ENCODE measurements at places on chromosomes 12 and 14.

DNA sequence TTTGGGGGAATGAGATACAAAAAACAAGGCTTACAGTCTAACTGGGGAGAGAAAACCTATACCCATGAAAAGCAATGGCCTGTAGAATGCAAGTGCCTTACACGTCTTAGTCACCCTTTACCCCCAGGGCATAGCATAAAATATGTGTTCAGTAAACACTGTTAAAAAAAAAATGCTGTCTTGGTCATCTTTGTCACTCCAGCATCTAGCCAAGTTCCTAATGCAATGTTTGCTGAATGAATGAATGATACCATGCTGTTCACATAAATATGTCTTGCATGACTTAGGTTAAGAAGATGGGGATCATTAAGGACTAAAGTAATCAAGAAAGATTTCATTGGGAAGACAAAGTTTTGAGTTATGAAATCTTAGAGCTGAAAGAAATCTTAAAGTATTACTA is 38.5 kb downstream of the PPP2R5E start:
- no peak overlapping the region for H3K27ac ChIP-seq
- H3K36me3 ChIP-seq, result no peaks in the 10 kb centered on the region
- H3K4me1 ChIP-seq, result peaks cover 4% of the 10 kb centered on the region
- no peak overlapping the region for H3K4me3 ChIP-seq

GRCh38 chr14:90521084-90521929 is 124.5 kb downstream of the CALM1 start:
- peaks cover 21% of the 10 kb centered on the region for H3K4me1 ChIP-seq
- H3K36me3 ChIP-seq, result no peaks in the 10 kb centered on the region
- H3K4me3 ChIP-seq, result no peak overlapping the region
- DNase-seq, result no peak

DNA sequence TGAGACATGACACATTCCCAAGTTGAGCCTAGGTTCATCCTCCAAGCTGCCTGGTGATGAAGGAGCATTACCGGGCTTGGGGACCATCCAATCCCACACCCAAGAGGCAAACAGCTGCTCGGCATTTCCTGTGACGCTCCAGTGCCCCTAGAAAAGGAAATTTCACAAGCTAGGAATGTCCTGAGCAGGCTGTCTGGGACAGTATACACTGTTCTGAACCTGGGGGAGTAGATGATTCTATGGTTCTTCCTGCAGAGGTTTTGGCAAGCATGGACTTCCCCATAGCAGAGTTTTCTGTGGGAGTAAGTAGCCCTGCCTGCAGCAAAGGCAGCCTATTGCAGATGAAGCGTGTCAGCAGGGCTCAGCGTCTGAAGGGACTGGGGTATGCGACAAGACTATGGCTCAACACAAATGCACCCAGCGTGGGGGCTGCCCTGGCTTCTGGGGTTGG is 47.4 kb upstream of the SRSF5 start:
- no peaks in the 10 kb centered on the region for H3K27me3 ChIP-seq
- H3K27ac ChIP-seq, result peak overlapping the region; percentile 53
- peaks cover 1% of the 10 kb centered on the region for H3K36me3 ChIP-seq
- no peak overlapping the region for H3K4me3 ChIP-seq
- H3K4me1 ChIP-seq, result peaks cover 14% of the 10 kb centered on the region

- no peak overlapping the region for H3K4me3 ChIP-seq
- no peak overlapping the region for H3K27ac ChIP-seq
- H3K4me1 ChIP-seq, result no peaks in the 10 kb centered on the region
Observed at GRCh38 chr14:24843494-24843893, 206.5 kb downstream of the STXBP6 start.

DNA sequence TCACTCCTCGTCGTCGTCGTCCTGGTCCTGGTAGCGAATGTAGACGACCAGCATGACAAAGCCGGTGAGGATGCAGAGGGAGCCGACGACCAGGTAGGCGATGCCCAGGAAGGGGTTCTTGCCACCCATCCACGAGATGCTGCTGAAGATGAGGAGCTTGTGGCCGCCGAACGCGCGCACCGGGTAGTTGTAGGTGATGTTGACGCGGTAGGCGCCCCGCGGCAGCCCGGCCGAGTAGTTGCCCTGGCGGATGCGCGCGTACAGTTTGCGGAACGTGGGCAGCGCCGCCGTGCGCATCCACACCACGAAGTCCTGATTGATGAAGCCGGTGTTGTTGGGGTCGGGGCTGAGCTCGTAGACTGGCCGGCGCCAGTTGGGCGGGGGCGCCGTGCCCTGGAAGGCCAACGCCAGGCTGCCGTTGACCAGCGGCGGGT is 1.0 kb downstream of the TMEM30B start:
- H3K4me3 ChIP-seq, result peak overlapping the region; percentile 84
- peak overlapping the region; percentile 85 for H3K27ac ChIP-seq
- no peaks in the 10 kb centered on the region for H3K36me3 ChIP-seq
- no peak for DNase-seq
- no peaks in the 10 kb centered on the region for H3K27me3 ChIP-seq
- peaks cover 3% of the 10 kb centered on the region for H3K4me1 ChIP-seq

DNA sequence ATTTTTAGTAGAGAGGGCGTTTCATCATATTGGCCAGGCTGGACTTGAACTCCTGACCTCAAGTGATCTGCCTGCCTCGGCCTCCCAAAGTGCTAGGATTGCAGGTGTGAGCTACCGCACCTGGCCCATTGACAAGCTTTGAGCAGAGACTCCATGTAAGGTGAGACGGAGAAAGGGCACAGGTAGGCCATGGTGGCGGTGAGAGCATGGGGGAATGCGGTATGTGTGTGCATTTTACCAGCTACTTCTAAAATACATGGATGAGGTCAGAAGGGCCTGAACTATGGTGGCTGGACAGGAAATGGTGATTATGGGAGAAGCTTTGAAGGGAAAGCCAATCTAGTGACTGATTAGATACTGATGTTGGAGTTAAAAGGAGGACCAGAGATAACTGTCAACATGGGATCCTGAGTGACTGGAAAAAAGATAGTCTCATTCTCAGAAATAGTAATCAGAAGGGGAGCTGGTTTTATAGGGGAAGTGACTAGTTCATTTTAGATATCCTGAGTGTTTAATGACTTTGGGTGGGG is 21.9 kb upstream of the PTPRB start:
- DNase-seq, result no peak
- H3K4me1 ChIP-seq, result no peaks in the 10 kb centered on the region
- H3K27me3 ChIP-seq, result no peaks in the 10 kb centered on the region
- no peak overlapping the region for H3K27ac ChIP-seq
- no peak overlapping the region for H3K4me3 ChIP-seq
- H3K36me3 ChIP-seq, result no peaks in the 10 kb centered on the region

DNA sequence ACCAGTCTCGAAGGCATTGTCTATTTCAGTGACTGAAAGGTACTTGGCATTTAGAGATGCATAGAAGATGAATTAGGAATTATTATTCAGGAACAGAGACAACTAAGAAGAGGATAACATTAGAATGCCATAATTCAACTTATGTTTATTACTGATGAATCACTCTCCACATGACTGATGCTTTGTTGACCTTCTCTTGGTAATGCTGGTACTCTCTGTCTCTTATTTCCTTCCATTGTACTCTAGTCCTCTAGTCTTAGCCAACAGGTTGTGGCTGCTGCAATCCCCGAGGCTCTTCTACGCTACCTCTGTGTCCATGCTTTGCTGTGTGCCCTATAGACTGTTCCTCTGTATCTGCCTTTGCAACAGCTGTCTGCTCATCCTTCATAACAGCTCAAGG is 652.9 kb downstream of the NRXN3 start:
- no peaks in the 10 kb centered on the region for H3K4me1 ChIP-seq
- no peak overlapping the region for H3K4me3 ChIP-seq
- no peaks in the 10 kb centered on the region for H3K36me3 ChIP-seq
- DNase-seq, result no peak
- H3K27ac ChIP-seq, result no peak overlapping the region

- H3K27me3 ChIP-seq, result no peaks in the 10 kb centered on the region
- peaks cover 28% of the 10 kb centered on the region for H3K4me1 ChIP-seq
- H3K4me3 ChIP-seq, result no peak overlapping the region
- no peak overlapping the region for H3K27ac ChIP-seq
Observed at GRCh38 chr12:112331886-112332285, 50.3 kb downstream of the HECTD4 start.

- no peak overlapping the region for H3K27ac ChIP-seq
- no peaks in the 10 kb centered on the region for H3K27me3 ChIP-seq
- peak; percentile 70 for DNase-seq
- H3K36me3 ChIP-seq, result no peaks in the 10 kb centered on the region
Observed at GRCh38 chr12:94148739-94149118, 352 bp downstream of the PLXNC1 start.

- peaks cover 12% of the 10 kb centered on the region for H3K4me1 ChIP-seq
- DNase-seq, result no peak
- H3K27me3 ChIP-seq, result no peaks in the 10 kb centered on the region
- H3K36me3 ChIP-seq, result no peaks in the 10 kb centered on the region
- no peak overlapping the region for H3K4me3 ChIP-seq
Observed at GRCh38 chr12:15996254-15996653, 85.1 kb downstream of the DERA start.

- no peaks in the 10 kb centered on the region for H3K36me3 ChIP-seq
- no peaks in the 10 kb centered on the region for H3K4me1 ChIP-seq
- DNase-seq, result no peak
- no peak overlapping the region for H3K27ac ChIP-seq
Observed at GRCh38 chr12:84356224-84356623, 556.4 kb downstream of the SLC6A15 start.
